Right renal cortex interstitium (tissue), 3 donors: ENCODE measurements at places on chromosomes 12 and 14.
A peak's percentile ranks its signal among the peaks of the same experiment; 100 is the strongest.

- no peak for DNase-seq
Measured at GRCh38 chr12:58883576-58884334, 36.5 kb downstream of the LRIG3 start.

GRCh38 chr14:51155326-51155725, 60.4 kb upstream of the TRIM9 start:
- no peak for DNase-seq

GRCh38 chr14:102103062-102103695, 16.3 kb upstream of the HSP90AA1 start:
- no peak for DNase-seq

DNA sequence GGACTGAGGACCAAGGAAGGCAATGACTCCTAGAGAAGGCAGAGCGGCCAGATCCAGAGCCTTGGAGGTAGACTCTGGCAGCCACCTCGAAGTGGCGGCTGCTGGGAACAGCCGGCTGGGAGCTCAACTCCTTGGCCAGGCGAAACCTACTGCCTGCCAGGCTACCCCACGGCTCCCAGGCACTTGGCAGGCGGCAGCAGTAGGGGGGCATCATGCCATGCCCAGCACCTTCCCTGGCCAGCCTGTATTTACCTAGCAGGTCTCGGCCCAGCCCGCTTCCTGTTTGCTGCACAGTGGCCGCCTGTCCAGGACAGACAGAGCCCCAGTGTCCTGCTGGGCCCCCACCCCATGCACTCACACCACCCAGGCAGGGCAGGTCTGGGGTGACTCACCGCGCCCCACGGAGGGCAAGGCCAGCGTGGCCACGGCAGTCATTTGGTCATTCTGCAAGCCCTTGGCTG, 10.2 kb downstream of the TRPV4 start:
- no peak for DNase-seq

- DNase-seq = no peak
Measured at GRCh38 chr12:41288142-41288811, 100.2 kb downstream of the PDZRN4 start.

GRCh38 chr12:127194176-127194575, 1072.8 kb upstream of the TMEM132C start:
- DNase-seq = no peak

GRCh38 chr14:34347683-34348082, 114.4 kb downstream of the SPTSSA start:
- DNase-seq = no peak

DNA sequence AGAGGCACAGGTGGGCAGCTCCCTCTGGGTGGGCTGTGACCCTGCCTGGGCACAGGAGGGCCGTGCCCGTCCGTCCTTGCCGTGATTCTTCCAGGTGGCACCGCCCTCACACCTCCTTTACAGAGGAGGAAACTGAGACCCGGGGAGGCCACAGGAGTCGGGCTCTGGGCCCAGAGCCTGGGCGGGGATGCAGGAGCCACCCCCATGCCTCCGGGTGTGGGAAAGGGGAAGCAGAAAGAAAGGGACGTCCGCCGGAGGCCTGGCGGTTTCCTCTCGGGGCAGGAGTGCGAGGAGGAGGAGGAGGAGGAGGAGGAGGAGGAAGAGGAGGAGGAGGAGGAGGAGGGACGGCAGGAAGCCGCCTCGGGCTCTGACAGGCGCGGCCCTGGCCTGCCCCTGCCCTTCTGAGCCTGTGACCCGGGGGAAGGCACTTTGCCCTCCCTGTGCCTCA, 23.0 kb downstream of the SH2B3 start:
- no peak for DNase-seq

- DNase-seq = no peak
Measured at GRCh38 chr12:40104461-40105264, 1.2 kb downstream of the SLC2A13 start.

GRCh38 chr14:87999277-87999676, 5.7 kb upstream of the GPR65 start:
- no peak for DNase-seq

- no peak for DNase-seq
Measured at GRCh38 chr12:76241371-76241770, 106.8 kb downstream of the BBS10 start.

DNA sequence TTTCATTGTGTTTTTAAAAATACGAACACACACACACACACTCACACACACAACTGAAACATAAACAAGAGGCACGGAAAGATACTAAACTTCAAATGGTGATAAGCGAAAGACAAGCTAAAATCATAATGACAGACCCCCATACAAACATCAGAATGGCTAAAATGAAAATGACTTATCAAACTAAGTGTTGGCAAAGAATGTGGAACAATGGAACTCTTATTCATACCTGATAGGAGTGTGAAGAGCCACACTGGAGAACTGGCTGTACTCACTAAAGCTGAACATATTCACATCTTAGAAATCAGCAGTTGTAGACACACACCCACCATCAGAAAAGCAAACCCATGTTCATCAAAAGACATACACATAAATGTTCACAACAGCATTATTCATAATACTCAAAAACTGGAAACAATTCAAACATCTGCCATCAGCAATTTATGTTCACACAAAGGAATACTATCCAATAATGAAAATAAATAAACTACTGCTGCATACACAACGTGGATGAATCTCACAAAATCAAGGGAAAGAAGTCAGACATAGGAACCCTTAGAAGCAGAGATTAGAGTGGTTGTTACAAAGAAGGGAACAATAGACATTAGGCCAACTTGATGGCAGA, 11.8 kb downstream of the STXBP6 start:
- DNase-seq = no peak

DNA sequence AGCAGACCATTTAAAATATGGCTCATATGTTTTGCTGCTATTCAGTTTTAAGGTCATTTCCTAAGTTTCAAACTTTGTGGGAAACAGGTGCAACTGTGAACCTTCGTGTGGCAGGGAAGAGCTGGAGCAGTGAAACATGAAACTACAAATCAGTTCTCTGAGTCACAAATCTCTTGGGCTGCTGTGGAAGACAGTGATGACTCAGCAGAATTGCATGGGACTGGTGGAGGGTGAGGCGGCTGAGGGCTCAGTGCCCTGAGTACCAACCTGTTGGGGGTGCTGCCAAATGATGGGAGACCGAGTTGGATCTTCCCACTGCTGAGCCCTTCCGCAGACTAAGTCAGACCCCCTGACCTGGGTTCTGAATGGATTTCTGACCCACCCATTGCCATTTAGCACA, 8.4 kb upstream of the CALM1 start:
- DNase-seq = no peak

DNA sequence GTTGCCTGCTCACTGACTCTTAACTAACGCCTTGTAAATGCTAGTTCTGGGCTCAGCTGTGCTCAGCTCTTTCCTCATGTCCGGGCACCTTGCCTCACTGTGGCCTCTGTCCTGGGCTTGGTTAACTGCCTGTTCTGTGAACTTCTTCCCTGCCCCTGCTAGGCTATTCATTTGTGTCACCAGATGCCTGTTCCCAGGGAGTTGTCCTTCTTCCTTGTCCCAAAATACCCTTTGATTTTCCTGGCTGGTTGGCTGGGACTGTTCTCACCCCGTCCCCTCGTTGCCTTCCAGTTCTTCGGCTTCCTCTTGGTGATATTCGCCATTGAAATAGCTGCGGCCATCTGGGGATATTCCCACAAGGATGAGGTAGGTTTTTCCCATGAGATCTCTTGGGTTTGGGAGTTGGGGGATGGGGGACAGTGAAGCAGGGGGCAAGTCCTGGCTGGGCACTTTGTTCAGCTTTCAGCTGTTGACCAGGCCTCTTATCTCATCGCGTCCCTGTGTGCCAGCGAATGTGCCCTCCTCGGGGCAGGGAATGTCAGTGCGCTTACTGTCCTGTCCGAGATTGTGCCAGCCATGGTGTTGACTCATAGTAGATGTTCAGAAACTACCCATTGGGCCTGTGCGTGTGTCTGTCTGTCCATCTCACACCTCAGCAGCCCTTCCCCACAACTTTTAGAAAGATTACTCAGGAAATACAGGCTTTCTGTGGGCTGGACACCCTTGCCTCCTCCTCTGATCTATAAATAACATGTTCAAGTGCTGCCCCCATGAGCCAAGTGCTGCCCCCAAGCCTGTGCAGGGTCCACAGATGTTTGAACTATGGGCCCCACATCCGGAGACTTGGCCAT, 33.1 kb downstream of the CD9 start:
- DNase-seq = no peak

GRCh38 chr14:89489761-89490437, 72.9 kb upstream of the FOXN3 start:
- peak; percentile 40 for DNase-seq

DNA sequence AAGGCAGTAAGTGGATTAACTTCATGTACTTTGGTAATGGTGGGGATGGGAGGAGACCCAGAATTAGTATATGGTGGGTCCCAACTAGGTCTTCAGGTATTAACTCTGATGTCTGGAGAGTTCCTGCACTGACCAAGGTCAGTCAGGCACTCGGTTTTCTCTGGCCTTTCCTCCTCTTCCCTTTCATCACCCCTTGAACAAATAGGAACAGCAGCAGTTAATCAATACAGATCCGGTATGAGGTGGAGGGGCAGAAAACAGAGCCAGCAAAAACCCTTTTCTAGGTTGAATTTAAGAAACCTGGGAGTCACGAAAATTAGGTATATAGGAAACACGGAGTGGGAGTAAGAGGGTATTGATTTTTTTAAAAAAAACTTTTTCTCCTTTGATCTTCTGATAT, 4.0 kb downstream of the PFKM start:
- no peak for DNase-seq

GRCh38 chr12:111431772-111432171, 26.0 kb downstream of the SH2B3 start:
- DNase-seq = no peak

- no peak for DNase-seq
Measured at GRCh38 chr12:57454566-57455373, at the start of gene INHBE. TSS of gene INHBE (plus strand) at chr12:57455307. CDS start at chr12:57455537, 230 bp downstream.
